ENCODE measurements at places on chromosomes 1 and 21.

GRCh38 chr1:8745749-8746390, 71.6 kb downstream of the RERE start:
- DNase-seq, result no peak

- DNase-seq, result peak; percentile 87
Measured at GRCh38 chr1:43844114-43844513, 89.5 kb upstream of the ARTN start.

DNA sequence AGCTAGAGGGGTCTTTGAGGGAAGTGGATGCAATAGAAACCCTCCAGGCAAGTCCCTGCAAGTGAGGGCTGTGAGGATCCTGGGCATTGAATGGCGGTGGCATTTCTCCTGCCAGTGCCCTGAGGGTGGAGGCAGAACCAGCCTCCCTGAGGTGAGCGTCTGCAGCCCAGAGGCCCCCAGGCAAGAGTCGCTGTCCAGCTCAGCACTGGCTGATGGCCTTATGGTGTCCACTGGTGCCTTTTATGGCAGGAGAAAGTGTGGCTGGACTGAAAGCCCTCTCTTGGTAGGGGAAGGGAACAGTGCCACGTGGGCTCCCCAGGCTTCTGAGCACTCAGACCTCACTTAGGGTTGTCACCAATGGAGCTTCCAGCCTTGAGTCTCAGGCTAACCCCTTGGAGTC, 77.3 kb downstream of the SH3BGR start:
- no peak for DNase-seq

DNA sequence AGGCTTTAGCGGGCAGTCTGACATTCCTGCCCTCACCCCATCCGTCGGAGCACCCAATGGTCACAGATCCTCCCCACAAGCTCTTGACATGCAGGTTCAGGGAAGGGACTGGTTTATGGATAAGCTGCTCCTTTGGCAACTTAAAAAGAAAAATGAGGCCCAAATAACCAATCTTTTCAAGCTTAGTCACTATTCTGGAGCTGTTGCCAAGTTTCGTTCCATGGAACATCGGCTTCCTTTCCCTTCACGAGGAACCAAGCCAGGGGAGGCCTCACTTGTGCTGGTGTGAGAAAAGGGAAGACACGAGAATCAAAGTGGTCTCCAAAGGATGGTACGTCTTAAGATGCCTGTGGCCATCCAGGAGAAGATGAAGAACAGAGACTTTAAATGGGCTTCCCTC, 46.1 kb upstream of the LPAR3 start:
- no peak for DNase-seq

DNA sequence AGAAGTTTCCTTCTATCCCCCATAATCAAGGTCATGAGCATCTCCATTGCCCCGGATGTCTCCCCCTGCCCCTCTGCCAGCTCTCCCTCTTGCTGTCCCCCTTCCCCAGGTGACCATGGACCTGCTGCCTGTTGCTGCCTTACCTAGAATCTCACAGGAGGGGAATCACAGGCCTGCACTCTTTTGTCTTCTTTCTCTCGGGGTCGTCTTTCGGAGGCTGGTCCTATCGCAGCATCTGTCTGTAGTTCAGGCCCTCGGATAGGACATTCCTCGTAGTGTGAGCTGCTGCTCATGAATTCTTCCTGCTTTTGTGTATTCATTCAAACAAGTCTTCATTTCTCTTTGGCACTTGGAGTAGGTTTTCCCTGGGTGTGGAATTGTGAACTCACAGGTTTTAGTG, 39.9 kb upstream of the ACTRT2 start:
- no peak for DNase-seq

DNA sequence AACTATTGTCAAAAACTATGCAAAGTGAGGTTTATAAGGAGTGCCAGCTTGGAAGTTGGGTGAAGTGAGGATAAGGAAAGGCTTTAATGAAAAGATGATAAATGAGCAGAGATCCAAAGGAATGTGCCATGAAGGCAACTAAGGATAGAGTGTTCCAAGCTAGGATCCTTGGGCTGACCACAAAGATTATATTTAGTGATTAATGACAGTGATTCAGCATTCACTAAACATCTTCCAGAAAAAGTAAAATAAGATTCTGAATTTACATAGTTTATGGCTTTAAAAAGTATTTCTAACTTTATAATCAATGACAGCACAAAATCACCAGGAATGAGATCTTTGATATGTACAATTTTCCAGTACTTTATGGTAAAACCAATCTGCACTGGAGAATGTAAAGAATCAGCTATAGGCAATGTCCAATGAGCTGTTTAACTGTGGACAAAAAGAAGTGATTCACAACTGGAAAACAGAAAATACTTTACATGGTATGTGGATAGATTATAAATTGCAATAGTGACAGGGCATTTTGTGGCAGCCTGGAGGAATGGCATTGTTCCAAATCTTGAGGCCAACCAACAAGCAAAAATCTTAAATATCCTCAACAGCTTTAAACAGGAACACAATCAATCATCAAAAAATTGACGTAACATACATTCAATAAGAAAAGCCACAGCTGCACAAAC, 91.2 kb upstream of the KCTD3 start:
- no peak for DNase-seq

DNA sequence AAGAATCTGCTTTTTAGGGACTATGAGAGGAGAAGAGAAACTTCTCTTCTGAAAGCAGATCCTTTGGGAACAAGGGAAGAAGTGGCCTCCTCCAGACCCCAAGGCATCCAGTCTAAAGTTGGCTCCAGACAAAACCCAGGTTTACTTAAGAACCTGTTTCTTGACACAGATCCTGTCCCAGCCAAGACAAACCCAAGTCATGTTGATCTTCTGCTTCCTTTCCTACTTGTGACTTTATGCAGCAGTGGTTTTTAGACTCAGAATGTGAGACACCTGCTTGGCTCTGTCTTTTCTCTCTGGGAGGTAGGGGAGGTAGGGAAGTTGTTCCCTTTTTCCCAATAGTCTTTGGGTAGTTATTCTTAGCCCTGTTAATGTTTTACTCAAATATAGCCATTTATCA, 38.3 kb downstream of the ELAPOR1 start:
- DNase-seq, result no peak

- DNase-seq, result no peak
Measured at GRCh38 chr21:28212061-28212460, 780.6 kb downstream of the LTN1 start.

DNA sequence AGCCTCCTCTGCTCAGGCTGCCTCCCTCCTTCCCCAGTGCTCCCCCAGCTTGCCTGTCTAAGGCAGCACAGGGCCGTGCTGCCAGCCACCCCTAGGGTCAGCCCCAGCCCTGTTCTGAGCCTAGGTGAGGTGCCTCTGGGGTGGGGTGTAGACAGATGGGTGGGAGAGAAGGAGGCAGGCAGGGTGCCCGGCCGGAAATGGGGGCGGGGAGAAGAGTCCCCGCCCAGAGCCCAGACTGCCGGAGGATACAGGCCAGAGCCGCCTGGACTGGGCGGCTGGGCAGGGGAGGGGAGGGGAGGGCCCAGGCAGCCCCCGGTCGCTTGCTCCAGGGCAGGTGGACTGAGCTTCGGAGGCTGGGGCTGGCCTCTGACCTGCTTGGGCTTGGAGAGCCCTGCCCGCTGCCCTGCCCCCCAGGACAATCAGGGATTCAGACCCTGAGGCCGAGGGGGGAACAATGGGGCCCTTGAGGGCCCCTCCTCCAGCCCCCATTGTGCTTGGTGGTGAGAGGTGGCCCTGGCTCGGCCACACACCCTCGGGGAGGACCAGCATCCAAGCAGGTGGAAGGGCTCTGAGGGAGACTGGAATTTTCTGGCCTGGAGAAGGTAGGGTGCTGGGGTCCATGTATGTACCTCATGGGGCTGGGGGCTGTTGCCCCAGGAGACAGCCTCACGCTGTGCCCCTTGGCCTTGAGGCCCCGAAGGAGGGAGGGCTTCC, at the start of gene GJC2:
Gene GJC2 (plus strand): TSS at position 525 of the 714 bp plus-strand sequence. CDS start 7,829 bp downstream, outside the sequence.
- DNase-seq, result no peak

- DNase-seq, result no peak
Measured at GRCh38 chr1:228298471-228298870, 90.6 kb downstream of the OBSCN start.

DNA sequence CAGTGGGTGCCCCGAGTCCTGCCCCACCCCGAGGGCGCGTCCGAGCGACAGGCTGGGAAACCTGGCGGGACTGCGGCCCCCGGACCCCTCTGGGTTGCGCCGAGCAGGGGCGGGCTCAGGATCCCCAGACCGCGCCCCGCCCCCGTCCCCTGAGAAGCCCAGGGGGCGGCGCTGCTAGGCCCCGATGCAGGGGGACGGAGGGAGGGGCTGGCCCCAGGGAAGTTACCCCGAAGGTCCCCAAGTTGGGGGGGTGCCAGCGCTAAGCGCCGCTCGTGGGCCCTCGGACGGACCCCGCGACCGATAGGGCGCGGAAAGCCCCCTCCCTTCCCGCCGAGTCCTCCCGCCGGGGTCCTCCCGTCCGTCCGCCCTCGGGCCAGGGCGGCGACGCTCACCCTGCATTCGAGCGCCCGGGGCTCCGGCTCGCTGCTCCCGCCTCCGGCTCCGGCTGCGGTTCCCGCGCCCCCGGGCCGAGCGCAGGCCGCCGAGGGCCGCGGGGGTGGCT, 414 bp downstream of the GPR153 start:
- no peak for DNase-seq

GRCh38 chr1:162740755-162741154, 49.7 kb upstream of the HSD17B7 start:
- DNase-seq, result no peak

DNA sequence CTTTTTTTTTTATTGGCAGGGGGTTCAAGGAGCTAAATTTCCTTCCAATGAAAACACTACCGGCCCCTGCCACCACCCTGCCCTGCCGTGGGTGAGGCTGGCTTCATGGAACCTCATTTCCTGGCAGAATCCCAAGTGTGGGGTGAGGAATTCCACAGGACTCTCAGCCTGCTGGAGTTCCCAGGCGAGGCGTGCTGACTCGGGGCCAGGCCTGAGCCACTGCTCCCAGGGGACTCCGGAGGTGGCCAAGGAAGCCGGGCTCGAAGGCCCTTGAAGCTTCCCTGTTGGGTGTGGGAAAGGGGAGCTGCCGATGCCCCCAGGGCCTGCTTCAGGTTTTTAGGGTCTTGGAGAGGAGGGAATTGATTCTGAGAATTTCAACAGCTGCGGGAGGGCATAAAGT, 95.3 kb upstream of the ACTRT2 start:
- no peak for DNase-seq

GRCh38 chr1:173191011-173191705, 16.0 kb downstream of the TNFSF4 start:
- no peak for DNase-seq

DNA sequence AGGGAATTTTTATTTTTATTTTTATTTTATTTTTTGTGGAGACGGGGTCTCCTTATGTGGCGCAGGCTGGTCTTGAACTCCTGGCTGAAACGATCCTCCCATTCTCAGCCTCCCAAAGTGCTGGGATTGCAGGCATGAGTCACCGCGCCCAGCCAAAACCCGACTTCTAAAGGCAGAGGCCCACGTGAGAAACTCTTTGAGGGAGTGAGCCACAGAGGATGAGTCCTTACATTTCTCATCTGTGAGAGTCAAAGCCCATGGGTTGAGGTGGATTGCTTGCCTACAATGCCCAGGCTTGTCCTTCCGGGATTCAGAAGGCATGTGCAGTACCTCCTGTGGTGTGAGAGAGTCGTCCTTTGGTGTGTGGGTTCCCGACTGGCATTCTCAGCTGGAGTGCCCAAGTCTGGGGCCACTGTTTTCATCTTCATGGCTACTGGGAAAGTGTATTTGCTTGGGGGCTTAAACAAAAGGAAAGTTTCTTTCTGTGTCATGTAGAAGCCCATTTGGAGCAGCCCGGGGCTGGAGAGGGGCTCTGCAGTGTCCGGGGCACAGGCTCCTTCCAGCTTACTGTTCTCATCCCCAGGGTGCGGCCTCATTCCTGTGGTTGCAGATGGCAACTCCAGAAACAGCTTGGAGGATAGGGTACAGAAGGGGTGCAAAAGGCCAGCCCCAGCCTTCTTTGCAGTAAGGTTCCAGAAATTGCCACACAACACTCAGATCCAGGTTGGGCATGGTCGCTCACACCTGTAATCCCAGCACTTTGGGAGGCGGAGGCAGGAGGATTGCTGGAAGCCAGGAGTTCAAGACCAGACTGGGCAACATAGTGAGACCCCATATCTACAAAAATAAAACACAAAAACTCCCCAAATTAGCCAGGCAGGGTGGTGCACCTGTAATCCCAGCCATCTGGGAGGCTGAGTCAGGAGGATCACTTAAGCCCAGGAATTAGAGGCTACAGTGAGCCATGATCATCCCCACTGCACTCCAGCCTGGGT, 29.4 kb upstream of the CSF3R start:
- DNase-seq, result no peak

DNA sequence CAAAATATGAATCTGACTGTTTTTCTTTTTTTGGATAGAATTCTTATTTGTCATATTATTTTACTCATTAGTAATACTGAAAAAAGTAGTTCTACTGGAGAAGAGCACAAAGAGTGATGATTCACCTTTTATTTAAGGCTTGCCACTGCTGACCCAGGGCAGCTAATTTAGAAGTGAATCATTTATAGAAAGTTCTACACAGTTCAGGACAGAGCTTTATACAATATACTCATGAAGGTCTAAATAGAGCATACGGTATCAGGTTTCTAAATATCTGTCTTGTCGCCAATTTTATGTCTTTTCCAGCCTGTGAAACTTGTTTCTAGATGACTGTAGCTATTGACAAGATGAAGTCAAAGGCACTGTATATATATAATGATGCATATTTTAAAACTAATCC, 25.0 kb downstream of the GIPC2 start:
- no peak for DNase-seq

- no peak for DNase-seq
Measured at GRCh38 chr1:178142806-178143205, 48.9 kb downstream of the RASAL2 start.

GRCh38 chr1:70354332-70355110, at the start of gene ANKRD13C:
Gene ANKRD13C, minus strand, starts transcription at chr1:70354722. Its CDS starts 314 bp downstream, at chr1:70354408.
- peak; percentile 91 for DNase-seq

DNA sequence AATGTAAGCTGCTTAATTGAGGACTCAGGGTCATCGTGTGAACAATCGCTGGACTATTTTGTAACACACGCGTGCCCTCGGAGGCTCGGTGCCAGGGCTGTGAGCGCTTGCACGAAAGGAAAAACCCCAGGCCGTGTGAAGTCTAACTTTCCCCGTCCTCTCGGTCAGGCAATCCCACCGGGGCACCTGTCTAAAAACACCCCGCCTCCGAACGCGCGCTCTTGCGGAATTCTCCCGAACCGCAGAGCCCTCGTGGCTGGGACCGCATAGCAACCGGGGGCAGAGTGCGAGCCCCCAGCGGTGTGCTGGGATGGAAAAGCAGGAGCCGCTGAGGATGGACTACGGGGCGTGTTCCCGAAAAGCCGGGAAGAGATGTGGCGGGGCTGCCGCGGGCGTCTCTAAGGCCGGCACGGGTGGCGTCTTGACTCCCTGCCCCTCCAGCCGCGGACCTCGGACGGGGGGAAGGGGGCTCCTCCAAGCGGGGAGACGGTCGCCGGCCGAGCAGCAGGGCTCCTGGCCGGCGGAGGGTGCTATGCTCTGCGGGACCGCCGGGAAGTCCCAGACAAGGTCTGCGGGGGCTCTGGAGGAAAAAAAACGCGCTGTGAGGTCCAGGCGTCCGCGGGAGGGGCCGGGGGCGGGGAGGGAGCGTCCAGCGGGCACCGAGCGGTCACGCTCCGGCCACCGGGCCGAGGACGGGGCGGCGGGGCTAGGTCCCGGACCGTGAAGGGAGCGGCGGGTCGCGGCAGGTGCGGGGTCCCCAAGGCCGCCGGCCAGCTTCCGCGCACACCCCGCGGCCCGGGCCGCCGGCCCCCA, 936 bp downstream of the ZBTB21 start:
- no peak for DNase-seq

- DNase-seq, result peak; percentile 54
Measured at GRCh38 chr21:14480411-14481031, 65.6 kb downstream of the SAMSN1 start.

- DNase-seq, result peak; percentile 34
Measured at GRCh38 chr1:117312453-117313138, 54.7 kb upstream of the MAN1A2 start.

GRCh38 chr1:183604038-183604808, 14.0 kb upstream of the NCF2 start:
- DNase-seq, result peak; percentile 88

All from MV-4-11 (cell line).